ENCODE measurements at places on chromosomes 3 and 15.

- no peak for DNase-seq
These were observed 301.6 kb upstream of the TRIM42 start for GRCh38 chr3:140376136-140376889.

DNA sequence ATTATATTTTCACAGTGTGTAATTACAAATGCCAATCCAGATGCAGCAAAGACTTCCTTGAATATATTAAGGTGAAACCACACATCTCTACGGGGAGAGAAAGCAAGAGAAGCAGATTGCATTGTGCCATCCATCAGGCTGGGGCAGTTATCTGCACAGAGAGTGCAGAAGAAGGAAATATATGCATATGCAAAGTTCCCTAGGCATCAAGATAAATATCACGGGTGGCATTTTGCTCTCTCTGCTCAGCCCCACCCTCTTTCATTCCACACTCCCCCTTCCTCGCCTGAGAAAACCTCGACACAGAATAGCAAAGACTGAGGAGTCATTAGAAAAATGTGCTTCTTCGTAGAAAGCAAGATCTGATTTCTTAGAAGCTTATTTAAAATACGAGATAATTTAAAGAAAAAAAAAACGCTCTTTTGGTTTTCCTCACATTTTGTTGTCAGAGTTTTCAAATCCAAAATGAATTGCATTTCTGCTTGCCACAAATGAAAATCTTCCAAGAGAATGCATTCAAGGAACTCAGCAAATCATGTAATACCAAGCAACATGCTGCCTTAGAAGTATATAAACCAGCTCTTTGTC is 283.2 kb upstream of the LMCD1 start:
- no peak for DNase-seq

DNA sequence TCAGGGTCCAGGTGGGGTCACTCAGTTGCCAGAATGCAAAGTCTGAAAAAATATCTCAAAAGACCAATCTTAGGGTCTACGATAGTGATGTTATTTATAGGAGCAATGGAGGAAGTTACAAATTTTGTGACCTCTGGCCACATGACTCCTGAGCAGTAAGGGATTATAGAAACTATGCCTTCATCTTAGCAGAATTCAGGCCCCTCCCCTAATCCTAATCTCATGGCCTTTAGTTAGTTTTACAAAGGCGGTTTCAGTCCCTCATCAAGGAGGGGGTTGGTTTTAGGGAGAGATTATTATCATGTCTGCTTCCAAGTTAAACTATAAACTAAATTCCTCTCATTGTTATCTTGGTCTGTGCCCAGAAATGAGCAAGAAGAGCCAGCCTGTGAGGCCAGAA is 5.9 kb upstream of the DCP1A start:
- no peak for DNase-seq

DNA sequence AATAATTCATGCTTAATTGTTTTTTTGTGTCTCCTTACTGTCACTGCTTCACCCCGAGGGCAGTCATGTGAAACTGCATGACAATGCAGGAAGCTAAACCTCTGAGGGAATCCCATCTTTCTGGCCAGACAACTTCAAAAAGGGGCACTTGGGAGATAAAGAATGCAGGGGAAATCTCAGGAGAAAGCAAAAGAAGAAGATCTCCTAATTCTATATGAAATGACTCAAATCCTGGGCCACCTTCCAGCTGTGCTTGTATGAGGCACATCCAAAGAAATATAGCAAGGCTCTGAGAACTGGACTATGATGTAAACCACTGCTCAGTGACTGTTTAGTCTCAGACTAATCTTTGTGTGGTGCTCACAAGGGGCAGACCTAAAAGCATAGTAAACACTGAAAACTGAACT is 22.6 kb upstream of the UMPS start:
- no peak for DNase-seq

DNA sequence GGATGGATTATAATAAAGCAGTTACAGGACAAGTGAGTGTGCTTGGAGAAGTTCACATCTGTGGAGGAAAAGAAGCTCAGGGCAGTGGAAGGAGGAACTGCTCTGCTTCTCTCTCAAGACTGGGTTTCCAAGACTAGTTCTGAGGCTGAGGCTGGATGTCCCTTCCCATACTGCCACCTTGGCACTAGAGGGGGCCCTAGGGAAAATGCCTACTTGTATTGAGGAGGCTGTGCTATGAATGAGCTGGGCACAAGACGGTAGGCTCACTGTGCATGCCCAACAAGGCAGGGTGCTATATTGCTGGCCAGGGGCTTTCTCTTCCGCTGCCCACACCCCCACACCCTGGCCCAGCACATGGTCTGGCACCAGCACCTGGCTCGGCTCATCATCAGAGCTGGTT is 65.2 kb downstream of the SLCO2A1 start:
- no peak for DNase-seq

DNA sequence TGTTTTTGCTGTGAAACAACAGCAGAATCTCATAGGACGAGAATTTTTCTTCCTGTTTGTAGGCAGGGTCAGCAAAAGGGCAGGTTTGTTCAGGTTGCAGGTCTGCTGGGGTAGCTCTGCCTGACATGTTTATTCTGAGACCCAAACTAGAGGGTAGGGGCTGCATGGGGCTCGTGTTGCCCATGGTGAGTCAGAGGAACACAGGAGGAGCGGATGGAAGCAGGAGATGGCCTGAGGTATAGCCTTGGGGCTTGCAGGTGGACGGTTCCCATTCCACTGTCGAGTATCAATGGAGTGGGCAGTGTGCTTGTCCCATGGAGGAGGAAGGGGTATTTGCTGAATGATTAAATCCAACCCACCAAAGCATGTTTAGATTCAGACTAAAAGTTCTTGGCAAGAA is 138.9 kb downstream of the APBA2 start:
- DNase-seq, result no peak

GRCh38 chr15:80615783-80616391 is 79.2 kb upstream of the ABHD17C start:
- DNase-seq, result no peak

DNA sequence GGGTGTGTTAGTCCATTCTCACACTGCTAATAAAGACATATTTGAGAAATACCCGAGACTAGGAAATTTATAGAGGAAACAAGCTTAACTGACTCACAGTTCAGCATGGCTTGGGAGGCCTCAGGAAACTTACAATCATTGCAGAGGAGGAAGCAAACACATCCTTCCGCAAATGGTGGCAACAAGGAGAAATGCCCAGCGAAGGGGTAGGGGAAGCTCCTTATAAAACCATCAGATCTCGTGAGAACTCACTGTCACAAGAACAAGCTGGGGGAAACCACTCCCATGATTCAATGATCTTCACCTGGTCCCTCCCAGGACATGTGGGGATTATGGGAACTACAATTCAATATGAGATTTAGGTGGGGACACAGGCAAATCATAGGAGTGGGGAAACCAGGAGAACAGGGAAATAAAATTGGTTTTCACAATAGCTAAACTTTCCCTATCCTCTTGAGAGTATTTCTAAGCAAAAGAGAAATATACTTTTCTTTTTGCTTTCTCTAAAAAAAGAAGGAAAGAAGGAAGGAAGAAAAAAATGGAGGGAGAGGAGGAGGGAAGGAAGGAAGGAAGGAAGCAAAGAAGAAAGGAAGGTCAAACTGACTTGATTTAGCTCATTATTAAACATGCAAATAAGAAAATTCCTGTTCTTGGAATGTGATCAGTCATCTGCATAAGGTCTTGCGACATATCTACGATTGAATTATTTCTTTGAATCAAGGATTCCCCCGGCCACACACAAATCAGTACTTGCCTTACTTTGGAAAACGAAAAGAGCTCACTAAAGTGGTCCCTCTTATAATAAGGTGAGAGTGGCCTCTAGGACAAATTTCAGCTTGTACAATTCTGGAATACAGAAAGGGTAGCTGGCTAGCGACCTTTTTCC is 75.2 kb downstream of the LIPC start:
- DNase-seq, result no peak

GRCh38 chr3:153247331-153248330 is 85.6 kb downstream of the RAP2B start:
- no peak for DNase-seq

DNA sequence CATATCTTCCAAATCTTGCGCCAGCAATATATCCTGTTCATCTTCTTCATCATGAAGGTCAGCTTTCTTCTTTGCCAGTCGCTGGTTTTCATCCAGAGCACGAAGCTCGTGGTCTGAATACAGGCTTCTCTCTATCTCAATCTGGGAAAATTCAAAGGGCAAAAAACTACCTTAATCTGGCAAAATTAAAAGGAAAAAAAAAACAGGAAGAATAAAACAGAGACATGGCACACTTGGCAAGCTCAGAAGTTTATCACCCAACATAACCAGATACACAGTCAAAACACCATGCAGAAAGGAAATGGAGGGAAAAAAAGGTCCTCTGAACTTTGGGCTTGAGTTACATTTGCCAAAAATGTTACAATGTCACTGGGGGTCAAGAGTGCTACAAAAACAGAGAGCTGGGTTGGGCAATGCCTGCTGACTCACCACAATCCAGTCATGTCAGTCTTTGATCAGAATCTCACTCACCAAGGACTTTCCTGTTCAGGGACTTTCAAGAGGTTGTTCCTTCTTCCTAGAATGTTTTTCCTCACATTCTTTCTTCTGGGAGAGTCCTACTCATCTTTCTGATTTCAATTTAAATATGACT is 1.5 kb downstream of the MRPL46 start:
- no peak for DNase-seq

DNA sequence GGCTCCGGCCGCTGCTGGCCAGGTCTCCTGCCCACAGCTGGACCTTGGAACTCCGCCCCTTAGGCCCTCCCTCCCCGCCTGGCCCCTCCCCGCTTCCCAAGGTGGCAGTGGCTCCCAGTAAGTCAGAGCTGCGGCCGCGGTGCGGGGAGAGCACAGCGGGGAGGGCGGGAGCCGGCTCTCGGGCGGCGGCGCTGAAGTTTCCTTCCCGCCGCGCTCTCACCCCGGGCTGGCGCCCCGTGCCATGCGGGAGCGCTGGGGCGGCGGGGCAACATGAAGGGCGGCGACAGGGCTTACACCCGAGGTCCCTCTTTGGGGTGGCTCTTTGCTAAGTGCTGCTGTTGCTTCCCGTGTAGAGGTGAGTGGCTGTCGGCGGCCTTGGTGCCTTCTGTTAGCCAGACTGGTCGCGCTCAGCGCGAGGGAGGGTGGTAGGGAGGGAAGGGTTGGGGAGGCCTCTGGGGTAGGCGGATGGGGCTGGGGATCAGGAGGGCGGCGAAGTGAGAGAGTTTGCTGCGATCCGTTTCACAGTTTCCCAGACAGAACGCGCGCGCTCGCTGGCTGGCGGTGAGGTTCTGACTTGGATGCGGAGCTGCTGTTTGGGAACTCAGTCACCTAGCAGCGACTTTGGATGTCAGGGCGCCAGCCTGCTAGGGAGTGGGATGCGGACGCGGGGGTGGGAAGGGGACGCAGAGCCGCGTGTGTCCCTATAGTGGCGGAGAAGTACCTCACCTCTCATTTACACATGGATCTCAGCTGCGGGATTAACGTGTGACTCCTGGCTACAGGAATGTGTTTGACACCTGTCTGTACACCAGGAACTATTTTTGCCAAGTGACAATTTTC is 145.5 kb upstream of the UMPS start:
- DNase-seq, result peak; percentile 44

- DNase-seq, result no peak
These were observed 276.8 kb downstream of the ULK4 start for GRCh38 chr3:41684797-41685735.

- no peak for DNase-seq
These were observed 165.1 kb downstream of the PPM1L start for GRCh38 chr3:160921020-160921635.

DNA sequence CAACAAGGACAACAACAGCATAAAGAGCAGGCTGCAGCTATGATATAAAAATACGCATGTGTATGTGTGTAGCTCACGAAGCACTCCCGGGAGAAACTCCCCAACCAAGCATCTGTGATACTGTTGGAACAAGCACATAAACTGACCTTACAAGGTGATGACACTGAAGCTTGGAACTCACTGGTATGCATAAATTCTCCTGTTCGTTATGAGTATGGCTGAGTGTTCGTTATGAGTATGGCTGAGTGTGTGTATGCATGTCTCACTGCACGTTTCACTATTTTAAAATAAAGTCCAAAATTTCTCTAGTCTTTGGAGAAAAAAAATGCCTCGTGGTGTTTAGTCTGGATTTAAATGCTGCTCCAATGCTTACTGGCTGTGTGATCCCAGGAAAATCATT is 256.8 kb downstream of the RORA start:
- DNase-seq, result no peak

DNA sequence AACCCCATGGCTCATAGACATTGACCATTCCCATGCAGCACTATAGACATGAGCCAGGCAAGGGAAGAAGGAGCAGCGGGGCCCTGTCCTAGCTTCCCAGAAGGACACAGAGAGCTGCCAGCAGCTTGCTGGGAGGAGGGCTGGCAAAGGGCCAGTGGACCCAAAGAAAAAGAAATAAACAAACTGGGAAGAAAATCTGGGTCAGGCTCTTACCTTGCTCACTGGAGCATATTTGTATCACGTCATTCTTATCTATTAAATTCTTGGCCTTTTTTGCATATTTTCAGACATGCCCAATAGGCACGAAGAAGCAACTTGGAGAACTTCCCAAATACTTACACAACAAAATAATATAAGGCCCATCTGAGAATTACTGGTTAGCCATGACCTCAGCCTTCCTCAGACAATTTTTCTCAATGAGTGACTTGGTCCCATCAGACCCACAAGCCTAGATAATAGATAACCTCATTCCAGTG is 28.4 kb downstream of the RASGRP1 start:
- peak; percentile 50 for DNase-seq

- no peak for DNase-seq
These were observed 95.3 kb downstream of the TIGIT start for GRCh38 chr3:114389156-114389555.

DNA sequence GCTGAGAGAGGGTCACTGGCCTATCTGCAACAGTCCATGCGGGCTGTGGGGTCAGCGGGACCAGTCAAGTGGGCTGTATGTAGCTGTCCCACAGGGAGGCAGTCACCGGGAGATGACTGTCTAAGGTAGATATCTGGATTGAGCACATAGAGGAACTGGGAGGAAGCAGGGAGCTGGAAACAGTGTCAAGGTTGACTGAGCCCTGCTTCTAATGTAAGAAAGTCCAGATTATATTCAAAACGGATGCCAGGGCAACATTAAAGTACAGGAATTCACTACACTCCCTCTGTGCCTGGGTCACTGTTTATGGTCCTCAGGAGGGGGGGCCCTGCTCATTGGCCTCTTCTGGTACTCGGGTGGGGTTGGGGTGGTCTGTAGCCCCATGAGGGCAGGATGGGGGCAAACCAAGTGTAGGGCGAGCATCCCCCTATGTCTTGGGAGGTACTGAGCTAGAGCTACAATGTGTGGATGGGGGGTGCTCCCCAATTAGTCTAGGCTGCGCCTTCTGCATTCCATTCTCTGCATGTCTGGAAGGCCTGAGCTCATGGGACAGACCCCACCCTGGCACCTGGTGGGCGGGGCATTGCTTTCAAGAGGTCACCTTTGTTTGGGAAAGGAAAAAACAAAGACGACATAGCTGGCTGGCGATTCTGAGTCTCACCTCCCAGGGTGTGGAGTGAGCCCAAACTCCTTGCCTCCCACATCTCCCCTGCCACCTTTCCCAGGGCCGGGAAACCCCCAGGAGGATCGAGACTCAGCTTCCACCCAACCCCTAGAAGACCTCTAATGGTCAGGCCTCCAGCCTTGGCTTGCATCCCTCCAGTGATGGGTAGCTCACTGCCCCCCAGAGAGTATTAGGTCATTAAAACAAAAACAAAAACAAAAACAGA is 45.1 kb upstream of the C15orf39 start:
- DNase-seq, result no peak

GRCh38 chr3:187999821-188000220 is 154.1 kb upstream of the LPP start:
- no peak for DNase-seq
